ENCODE measurements at places on chromosomes 3 and 15. TPM values are rescaled to one million over a fixed set of nuclear protein-coding genes. Genes with fewer than 3 reads are reported as not detected.

Gene NRG4
- total RNA-seq: under 0.01 TPM

Gene ZNF660
- 2.9 TPM for total RNA-seq

Gene PAK2
- 34.5 TPM for total RNA-seq

Gene FAM43A
- 37.0 TPM for total RNA-seq

Gene TM4SF4
- total RNA-seq: not detected

Gene SEC22C
- total RNA-seq: 69.3 TPM

Gene BSN
- under 0.01 TPM for total RNA-seq

Gene EAF2
- 0.32 TPM for total RNA-seq

Gene TMCO5A
- not detected for total RNA-seq

Gene PGBD4
- total RNA-seq: 2.6 TPM

Gene PLIN1
- total RNA-seq: under 0.01 TPM

Gene SPATA12
- not detected for total RNA-seq

Gene TMEM108
- total RNA-seq: 0.32 TPM

Gene CELF6
- not detected for total RNA-seq

Gene ZNF502
- 4.2 TPM for total RNA-seq

Gene GP9
- not detected for total RNA-seq

Gene AGBL1
- not detected for total RNA-seq

Gene PAK6
- under 0.01 TPM for total RNA-seq

Gene SI
- not detected for total RNA-seq

Gene TCTA
- total RNA-seq: 22.2 TPM

Gene KY
- total RNA-seq: 0.32 TPM

Gene ADGRG7
- total RNA-seq: not detected

Gene PTH1R
- total RNA-seq: 2.6 TPM

Gene BLM
- 4.8 TPM for total RNA-seq

Gene PCSK6
- total RNA-seq: 7.7 TPM

Gene PDZRN3
- total RNA-seq: 32.5 TPM

Gene XCR1
- not detected for total RNA-seq
